ENCODE measurements at places on chromosomes 12 and 14.

- DNase-seq, result no peak
These were observed 82.3 kb downstream of the SLC38A4 start for GRCh38 chr12:46743456-46743855.

DNA sequence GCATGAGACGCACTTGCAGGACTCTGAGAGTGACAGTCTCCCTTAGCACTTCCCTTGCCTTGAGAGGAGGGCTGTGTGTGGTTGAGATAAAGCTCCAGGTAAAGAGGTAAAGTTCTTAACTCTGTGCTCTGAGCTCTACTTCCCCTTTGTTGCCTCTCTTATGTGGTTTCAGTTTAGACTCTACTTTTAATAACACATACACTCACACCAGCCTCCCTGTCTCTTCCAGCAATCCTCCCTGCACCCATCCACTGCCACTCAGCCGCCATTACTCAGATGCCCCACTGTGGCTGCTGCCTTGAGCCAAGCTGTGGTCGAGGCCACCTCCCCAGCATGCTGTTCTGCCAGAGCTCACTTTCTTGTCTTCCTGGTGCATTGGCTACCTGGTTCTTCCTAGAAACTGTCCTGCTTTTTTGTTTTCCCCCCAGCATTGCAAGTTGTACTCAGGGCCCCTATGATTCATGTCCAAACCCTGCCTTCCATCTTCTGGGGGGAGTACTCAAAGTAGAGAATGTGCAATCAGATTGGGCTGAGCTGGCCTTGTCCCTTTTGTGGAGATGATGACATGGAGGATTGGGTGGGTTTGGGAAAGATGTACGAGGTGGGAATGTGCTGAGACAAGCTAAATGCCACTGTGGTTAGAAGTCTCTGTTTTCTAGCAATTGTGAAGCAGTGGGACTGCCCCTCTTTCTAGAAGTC, 115.5 kb upstream of the PARP11 start:
- DNase-seq, result peak; percentile 42

GRCh38 chr12:94792693-94793092, 142.3 kb upstream of the TMCC3 start:
- peak; percentile 84 for DNase-seq

DNA sequence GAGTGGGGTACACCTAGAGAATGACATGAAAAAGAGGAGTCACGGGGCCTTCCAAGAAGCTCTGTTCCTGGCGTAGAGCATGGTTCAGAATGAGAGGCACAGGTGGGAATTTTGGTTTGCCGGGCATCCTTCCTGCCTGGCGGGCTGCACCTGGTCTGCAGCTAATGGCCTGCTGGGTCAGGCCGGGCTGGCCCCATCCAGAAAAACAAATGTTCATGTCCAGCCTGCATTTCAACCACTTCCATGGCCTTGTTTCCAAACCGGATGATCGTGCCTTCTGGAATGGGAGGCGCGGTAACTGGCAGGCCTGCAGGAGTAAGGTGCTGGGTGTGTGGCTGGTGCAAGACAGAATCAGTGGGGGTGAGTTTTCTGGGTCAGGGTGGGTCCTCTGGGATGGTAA, 14.4 kb downstream of the TEAD4 start:
- no peak for DNase-seq

- no peak for DNase-seq
These were observed 34.9 kb upstream of the SIX1 start for GRCh38 chr14:60684203-60684602.

GRCh38 chr12:132471011-132471857, 18.7 kb upstream of the FBRSL1 start:
- DNase-seq, result peak; percentile 98

DNA sequence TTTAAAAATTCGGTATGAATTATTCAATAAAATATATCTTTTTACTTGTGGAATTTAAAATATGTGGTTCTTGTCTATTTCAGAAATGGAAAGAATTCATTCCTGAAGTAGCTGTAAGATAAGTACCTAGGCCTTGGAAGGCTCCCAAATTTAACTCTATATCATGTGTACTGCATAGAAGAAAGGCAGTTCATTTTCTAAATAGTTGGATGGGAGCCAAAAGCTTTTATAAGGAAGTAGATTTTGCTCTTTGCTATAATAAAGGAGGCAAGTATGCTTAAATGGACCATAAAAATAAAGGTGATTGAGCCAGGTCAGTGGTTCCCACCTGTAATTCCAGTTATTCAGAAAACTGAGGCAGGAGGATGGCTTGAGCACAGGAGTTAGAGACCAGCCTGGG, 187.5 kb downstream of the ATXN7L3B start:
- no peak for DNase-seq

- DNase-seq, result peak; percentile 68
These were observed at the start of gene C12orf75 for GRCh38 chr12:105330283-105330930. C12orf75 (plus strand) TSS chr12:105330691; CDS start chr12:105330892, 201 bp downstream.

DNA sequence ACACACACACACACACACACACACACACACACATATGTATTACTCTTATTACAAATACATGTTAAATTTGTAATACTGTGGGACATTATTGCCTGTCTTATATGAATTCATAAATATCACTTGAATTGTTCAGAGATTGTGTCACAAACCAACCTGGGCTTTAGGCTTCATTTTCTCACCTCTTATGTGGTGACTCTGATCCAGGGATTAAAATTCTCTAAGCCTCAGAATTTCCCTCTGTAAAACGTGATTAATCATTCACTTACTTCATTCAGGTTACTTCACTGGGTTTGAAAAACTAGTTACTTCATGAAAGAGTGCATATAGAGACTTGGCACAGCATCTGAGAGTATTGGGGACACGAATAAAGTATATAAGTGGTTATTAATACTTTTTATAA, 240.3 kb upstream of the PDZRN4 start:
- DNase-seq, result no peak

DNA sequence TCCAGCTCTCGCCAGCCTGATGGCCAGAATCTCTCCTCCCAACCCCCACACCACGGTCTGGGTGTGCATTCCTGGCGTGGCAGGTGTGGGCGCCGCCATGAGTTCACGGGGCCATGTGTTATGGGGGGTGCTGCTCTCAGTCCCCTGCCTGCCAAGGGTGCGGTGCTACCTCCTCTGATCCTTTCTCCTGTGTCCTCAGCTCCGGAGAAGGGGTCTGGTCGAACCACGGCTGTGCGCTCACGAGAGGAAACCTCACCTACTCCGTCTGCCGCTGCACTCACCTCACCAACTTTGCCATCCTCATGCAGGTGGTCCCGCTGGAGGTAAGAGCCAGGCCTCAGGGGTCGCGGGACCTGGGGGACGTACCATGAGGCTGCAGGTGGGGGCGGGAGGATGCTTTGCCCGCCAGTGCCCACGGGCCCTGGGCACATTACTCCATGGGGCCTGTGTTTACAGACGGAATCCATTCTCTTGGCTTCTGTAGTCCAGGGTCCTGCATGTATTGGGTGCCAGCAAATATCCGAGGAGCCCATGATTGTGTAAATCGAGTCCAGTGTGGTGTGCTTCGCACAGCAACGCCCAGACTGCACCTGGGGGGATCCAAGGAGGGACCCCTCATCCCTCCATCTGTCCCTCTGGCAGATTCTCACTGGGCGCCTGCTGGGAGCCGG, 130.8 kb downstream of the ADGRD1 start:
- DNase-seq, result no peak

All from KBM-7 (cell line).